ENCODE measurements at places on chromosomes 7 and 10. TPM values are rescaled to one million over a fixed set of nuclear protein-coding genes. Genes with fewer than 3 reads are reported as not detected.

The MACC1 gene
- total RNA-seq, result 15.2 TPM

The GIMAP7 gene
- total RNA-seq, result 5.7 TPM

The ZNF680 gene
- total RNA-seq, result 14.8 TPM

The KIAA1549 gene
- 6.0 TPM for total RNA-seq

The BPGM gene
- 2.6 TPM for total RNA-seq

The EXOC6 gene
- total RNA-seq, result 70.8 TPM

The MYH16 gene
- total RNA-seq, result not detected

The FEZF1 gene
- not detected for total RNA-seq

The GALNT17 gene
- 6.5 TPM for total RNA-seq

The OPTN gene
- total RNA-seq, result 32.7 TPM

The EBLN1 gene
- not detected for total RNA-seq

The CYP2C19 gene
- 0.78 TPM for total RNA-seq

The TWIST1 gene
- 3.0 TPM for total RNA-seq

The CYREN gene
- 40.5 TPM for total RNA-seq

The TSC22D4 gene
- 34.9 TPM for total RNA-seq

DNA sequence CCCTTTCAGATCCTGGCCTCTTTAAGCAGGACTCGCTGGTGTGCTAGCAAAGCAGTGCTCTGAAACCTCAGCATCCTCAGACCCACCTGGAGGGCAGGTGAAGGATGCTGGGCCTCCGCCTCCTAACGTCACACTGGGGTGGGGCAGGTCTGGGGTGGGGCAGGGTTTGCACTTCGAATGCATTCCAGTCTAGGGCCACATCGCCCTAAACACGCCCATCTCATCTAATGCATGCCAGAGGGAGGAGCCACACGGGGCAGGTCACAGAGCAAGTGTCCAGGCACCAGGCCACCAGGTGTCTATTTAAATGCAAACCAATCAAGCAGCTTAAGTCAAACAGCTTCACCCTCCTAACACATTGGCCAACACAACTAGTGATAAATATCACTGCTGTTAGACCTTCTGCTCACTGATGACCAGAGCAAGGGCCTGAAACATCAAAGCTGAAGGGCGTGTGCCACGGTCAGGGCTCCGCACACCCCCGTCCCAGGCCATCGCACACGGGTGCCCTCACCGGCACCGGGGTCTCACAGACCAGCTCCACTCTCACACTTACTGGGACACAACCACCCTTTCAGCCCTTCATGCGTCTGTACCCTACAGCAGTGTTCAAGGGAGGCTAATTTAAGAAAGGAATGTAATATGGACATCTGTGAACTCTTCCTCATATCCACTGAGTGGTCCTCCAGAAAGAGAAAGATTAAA is 47.1 kb downstream of the DIP2C start:
- H3K4me3 ChIP-seq, result no peak overlapping the region
- DNase-seq, result peak; percentile 24
- no peak overlapping the region for H3K27ac ChIP-seq
- no peaks in the 10 kb centered on the region for H3K27me3 ChIP-seq
- H3K4me1 ChIP-seq, result no peaks in the 10 kb centered on the region
- H3K36me3 ChIP-seq, result no peaks in the 10 kb centered on the region

DNA sequence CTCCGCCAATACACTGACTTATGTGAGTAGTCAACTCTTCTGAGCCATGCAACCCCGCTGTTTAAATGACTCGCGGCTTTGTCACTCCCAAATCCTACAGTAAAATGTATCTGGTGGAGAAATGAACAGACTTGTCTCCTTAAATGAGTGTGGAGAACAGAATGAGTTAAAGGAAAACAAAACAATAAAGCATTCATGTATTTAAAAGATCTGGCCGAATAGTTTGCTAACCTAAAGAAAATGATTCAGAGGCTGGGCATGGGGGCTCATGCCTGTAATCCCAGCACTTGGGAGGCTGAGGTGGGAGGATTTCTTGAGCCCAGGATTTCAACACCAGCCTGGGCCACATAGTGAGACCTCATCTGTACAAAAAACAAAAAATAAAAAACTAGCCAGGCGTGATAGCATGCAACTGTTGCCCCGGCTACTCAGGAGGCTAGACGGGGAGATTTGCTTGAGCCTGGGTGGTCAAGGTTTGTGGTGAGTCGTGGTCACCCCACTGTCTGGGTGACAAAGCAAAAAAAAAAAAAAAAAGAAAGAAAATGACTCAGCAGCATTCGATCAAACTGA is 86.5 kb upstream of the PFKP start:
- H3K36me3 ChIP-seq, result no peaks in the 10 kb centered on the region
- H3K27me3 ChIP-seq, result no peaks in the 10 kb centered on the region
- H3K4me3 ChIP-seq, result no peak overlapping the region

GRCh38 chr10:6009150-6009549 is 31.8 kb upstream of the IL15RA start:
- no peaks in the 10 kb centered on the region for H3K36me3 ChIP-seq
- H3K4me3 ChIP-seq, result no peak overlapping the region

DNA sequence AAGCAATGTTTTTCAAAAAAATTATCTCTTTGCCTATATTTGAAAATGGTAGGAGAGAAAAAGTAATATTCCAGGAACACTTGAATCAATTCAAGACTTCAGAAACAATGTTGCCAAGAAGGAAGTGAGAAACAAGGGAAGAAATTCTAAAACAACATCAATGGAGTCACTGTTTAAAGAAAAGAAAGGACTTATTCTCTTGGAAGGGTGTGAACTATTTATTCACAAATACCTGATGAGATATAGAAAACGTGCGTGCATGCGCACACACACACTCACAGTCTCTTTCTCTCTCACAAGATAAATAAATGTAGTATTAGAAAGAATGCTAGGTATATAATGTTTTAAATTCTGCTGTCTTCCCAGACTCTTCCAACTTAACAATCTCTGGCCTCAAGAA is 117.2 kb upstream of the FAM133B start:
- H3K36me3 ChIP-seq, result no peaks in the 10 kb centered on the region
- no peaks in the 10 kb centered on the region for H3K27me3 ChIP-seq
- no peaks in the 10 kb centered on the region for H3K4me1 ChIP-seq
- H3K27ac ChIP-seq, result no peak overlapping the region
- DNase-seq, result no peak

GRCh38 chr7:47518827-47519226 is 63.1 kb downstream of the TNS3 start:
- no peaks in the 10 kb centered on the region for H3K27me3 ChIP-seq
- no peak overlapping the region for H3K4me3 ChIP-seq
- H3K4me1 ChIP-seq, result peaks cover 33% of the 10 kb centered on the region
- H3K27ac ChIP-seq, result no peak overlapping the region
- no peaks in the 10 kb centered on the region for H3K36me3 ChIP-seq

DNA sequence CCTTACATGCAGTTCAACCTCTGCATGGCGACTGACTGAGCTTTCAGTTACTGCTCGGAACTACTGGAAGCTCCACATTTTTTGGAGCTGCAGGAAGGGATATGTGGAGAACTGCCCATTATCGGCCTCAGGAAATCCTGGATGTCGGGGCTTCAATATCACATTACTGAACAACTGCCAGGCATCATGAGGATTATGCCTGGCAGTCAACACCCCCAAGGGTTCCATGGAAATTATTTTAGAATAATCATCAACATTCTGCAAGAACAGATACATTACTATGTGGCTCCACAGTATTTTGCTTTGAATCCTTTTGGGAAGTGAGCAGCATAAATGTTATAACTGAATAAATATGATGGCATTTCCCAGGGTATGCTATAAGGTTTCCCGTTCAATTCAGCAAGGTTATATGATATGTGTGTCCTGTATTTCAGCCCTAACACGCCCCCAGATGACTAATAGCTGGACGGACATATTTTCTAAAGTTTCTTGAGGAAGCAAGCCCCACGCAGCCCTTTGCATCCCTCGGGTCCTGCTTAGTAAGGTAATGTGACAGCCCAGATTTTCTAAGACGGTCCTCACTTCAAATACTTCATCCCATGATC is 53.0 kb upstream of the OPALIN start:
- H3K4me1 ChIP-seq, result no peaks in the 10 kb centered on the region
- H3K27me3 ChIP-seq, result no peaks in the 10 kb centered on the region
- no peak overlapping the region for H3K4me3 ChIP-seq

DNA sequence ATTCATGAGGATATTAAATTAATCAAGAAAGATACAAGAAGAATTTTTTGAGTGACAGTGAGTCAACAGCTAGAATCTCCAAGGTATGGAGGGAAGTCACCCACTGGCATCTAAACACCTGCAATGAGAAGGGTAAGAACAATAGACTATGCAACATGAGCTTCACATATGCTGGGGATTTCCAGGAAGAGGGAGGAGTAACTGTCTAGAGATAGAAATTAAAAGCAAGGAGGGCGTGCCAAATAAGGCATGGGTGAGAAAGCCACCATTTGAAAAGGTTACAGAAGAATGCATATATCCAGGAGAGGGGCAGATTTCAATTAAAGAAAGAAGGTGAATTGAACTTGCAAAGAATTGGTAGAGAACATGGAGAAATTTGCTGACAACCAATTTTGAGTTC is 365.7 kb downstream of the GPR37 start:
- DNase-seq, result no peak
- H3K36me3 ChIP-seq, result no peaks in the 10 kb centered on the region
- H3K4me1 ChIP-seq, result no peaks in the 10 kb centered on the region
- H3K27me3 ChIP-seq, result no peaks in the 10 kb centered on the region
- no peak overlapping the region for H3K27ac ChIP-seq

GRCh38 chr7:153628825-153629224 is 423.4 kb upstream of the DPP6 start:
- no peaks in the 10 kb centered on the region for H3K36me3 ChIP-seq
- no peaks in the 10 kb centered on the region for H3K4me1 ChIP-seq
- no peak overlapping the region for H3K27ac ChIP-seq
- H3K4me3 ChIP-seq, result no peak overlapping the region
- no peaks in the 10 kb centered on the region for H3K27me3 ChIP-seq

DNA sequence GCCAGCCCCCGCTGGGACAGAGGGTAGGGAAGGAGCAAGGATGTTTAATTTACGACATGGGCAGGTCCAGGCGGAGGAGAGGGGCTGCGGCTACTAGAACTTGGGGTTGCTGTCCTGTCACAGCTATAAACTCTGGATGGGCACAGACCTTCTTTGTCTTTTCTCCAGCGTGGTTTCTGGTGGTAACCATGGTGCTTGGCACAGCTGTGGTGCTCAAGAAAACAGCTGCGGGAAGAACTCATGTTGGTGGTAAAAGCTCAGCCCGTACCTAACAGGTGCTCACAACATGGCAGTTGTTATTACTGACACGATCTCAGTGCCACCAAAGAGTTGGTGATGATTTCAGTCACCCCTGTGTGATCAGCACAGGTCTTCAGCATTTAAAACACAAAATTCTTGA is 13.8 kb downstream of the BAIAP2L1 start:
- no peak for DNase-seq
- H3K27me3 ChIP-seq, result no peaks in the 10 kb centered on the region
- no peak overlapping the region for H3K4me3 ChIP-seq
- peaks cover 16% of the 10 kb centered on the region for H3K4me1 ChIP-seq
- H3K27ac ChIP-seq, result no peak overlapping the region

- H3K4me1 ChIP-seq, result no peaks in the 10 kb centered on the region
- H3K27me3 ChIP-seq, result no peaks in the 10 kb centered on the region
- no peaks in the 10 kb centered on the region for H3K36me3 ChIP-seq
- no peak overlapping the region for H3K4me3 ChIP-seq
Observed at GRCh38 chr7:51639661-51640334, 323.2 kb upstream of the COBL start.

- no peak overlapping the region for H3K27ac ChIP-seq
- no peak for DNase-seq
- no peak overlapping the region for H3K4me3 ChIP-seq
- no peaks in the 10 kb centered on the region for H3K36me3 ChIP-seq
Observed at GRCh38 chr7:105315357-105315756, 73.4 kb downstream of the SRPK2 start.

GRCh38 chr10:14751014-14751896 is 23.4 kb downstream of the FAM107B start:
- no peak overlapping the region for H3K4me3 ChIP-seq
- peak; percentile 61 for DNase-seq
- H3K27ac ChIP-seq, result peak overlapping the region; percentile 42

GRCh38 chr10:92886334-92886961 is 38.1 kb downstream of the EXOC6 start:
- no peak for DNase-seq
- no peak overlapping the region for H3K27ac ChIP-seq
- no peak overlapping the region for H3K4me3 ChIP-seq
- no peaks in the 10 kb centered on the region for H3K36me3 ChIP-seq

DNA sequence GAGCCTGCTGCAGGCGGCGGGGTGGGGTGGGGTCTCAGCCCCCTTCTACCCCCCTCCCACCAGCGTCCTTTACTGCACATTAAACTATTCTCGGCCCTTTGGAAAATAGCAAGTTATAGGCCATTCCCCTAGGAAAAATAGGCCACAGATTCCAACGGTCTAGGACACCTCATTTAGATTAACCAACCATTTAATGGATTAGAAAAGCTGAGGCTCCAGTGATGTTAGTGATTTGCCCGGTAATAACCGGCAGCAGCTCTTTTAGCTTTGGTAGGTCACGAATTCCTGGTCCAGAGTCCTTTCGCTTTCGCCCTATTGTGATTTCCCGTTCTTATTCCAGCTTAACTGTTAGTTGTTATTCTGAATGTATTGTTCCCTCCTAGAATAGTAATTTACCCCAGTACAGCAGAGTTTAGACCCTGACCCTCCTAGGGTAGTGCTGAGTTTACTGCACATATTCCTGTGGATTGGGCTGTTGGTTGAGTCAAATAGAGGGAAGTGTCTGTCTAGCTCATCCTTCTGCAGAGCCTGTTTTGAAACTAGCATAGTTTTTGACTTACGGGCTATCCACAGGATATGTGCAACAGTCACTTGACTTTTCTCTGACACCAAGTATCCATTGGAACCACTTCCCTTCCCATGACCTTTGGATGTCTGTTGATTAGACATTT is 754 bp downstream of the GSTO1 start:
- no peaks in the 10 kb centered on the region for H3K36me3 ChIP-seq
- H3K27ac ChIP-seq, result peak overlapping the region; percentile 96
- H3K4me1 ChIP-seq, result peaks cover 52% of the 10 kb centered on the region
- no peak for DNase-seq
- H3K4me3 ChIP-seq, result peak overlapping the region; percentile 71

DNA sequence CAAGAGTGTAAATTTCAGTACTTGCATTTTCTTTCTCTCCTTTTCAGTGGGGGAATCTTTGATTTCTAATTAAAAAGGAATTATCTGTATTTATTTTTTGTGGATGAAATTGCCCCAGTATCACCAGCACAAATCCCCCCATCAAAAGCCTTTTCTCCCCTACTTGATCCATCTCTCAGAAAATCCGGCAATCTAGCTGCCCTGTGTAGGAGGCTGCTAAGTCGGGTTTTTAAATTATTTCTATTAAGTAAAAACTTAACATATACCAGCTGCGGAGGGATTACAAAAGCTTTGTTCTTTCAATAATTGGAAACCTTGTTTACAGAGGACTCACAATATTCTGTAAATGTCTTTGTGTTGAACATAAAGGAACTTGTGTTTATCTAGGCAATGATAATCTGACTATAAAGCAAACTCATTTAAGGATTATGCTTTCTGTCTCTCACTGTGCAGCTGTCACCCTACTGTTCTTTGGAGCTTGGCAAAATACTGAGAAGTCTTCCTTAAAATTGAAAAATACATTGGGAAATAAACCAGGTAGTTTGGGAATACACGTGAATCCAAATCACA is 177.4 kb upstream of the PRR15 start:
- H3K27me3 ChIP-seq, result no peaks in the 10 kb centered on the region
- no peak overlapping the region for H3K27ac ChIP-seq
- H3K4me3 ChIP-seq, result no peak overlapping the region
- no peak for DNase-seq
- H3K36me3 ChIP-seq, result no peaks in the 10 kb centered on the region

All from body of pancreas (tissue), 4 donors.